Fibroblast of the conjunctiva (primary cell): ENCODE measurements at places on chromosomes 3 and 15.

DNA sequence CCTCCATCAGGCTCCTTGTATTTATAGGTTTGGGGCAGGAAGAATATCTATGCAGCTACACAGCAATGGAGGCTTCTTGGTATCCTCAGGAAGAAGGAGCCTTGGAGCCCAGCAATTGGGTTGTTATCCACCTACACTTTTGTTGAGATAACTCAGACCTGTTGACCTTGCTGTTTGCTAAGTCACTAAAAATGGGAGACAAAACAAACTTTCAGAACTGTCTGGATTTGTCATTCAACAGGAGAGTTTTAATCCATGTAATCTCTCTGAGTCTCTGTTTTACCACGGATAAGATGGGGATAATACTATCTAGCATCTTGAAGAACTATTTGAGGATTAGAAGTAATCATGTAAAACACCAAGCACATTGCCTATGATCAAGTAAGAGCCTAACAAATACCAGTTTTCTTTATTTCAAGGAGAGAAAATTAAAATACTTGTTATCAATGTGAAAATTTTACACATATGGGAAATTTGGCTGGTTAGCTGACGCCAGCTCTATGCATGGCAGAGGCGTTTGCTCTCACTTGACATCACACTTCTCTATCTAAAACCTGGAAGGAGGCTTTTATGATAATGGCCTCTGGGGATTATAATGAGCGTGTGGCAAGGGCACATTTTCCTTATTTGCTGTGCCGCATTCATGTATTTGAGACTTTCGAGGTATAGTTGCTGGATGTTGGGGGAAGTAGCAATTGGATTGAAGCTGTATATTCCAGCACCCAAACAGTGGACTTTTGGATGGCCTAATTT lies 215.6 kb downstream of the PDCD6IP start:
- DNase-seq: no peak

DNA sequence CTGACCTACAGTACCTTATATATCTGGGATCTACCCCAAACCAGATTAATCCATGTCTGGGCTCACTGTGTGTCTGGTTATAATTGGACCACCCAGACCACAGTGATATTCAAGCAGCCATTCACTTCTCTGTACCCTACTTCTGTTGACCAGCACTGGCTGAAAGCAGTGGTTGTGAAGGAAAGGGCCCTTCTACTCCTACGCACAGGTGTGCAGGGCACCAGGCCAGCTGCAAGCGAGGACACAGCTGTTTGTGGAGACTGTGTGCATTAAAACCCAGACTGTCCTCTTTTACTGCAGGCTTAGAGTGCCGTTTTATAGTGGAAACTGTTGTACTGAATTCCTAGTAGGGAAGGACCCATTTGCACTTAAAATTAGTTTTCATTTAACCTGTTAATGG lies 29.5 kb downstream of the CTDSPL start:
- no peak for DNase-seq

- DNase-seq: peak; percentile 39
Observed at GRCh38 chr3:186823386-186823785, 17.1 kb upstream of the RFC4 start.

DNA sequence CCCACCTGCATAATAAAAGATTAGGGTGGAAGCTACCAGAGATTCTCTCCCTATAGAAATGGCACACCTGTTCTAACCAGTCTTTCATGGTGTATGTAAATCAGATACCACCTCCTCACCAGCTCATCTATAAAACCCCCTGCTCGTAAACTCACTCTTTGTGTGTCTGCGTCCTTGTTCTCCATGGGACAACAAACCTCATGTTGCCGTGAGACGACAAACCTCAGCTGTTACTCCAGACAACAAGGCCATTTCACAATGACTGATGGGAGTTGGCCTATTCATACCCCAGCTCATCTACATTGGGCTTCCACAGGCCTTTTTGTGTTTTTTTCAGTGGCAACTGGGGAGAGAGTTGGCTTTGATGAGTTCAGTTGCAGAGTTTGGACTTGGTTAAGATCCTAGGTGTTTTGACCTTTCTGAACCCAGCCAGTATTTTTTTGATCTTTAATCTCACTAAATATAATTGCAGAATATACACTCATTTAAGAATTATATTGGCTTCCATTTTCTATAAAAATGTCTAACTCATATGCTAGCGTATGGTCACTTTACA lies 96.6 kb upstream of the LRIG1 start:
- no peak for DNase-seq

DNA sequence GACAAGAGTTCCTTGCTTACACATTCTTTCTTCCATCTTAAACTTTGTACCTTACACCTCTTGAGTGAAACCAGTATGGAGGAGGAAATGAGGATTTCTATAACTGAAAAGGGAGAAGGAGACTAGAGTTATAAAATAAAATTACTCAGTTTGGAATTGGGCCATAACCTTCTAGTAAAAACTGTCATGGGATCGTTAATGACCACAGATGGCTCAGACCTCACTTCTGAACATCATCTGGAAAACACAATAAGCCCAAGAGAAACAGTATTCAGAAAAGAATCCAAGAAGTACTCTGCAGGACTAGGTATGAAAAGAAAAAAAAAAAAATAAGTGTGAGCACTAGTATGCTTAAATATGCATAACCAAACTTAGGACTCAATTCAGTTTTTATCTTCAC lies 12.1 kb downstream of the GAP43 start:
- DNase-seq: no peak

DNA sequence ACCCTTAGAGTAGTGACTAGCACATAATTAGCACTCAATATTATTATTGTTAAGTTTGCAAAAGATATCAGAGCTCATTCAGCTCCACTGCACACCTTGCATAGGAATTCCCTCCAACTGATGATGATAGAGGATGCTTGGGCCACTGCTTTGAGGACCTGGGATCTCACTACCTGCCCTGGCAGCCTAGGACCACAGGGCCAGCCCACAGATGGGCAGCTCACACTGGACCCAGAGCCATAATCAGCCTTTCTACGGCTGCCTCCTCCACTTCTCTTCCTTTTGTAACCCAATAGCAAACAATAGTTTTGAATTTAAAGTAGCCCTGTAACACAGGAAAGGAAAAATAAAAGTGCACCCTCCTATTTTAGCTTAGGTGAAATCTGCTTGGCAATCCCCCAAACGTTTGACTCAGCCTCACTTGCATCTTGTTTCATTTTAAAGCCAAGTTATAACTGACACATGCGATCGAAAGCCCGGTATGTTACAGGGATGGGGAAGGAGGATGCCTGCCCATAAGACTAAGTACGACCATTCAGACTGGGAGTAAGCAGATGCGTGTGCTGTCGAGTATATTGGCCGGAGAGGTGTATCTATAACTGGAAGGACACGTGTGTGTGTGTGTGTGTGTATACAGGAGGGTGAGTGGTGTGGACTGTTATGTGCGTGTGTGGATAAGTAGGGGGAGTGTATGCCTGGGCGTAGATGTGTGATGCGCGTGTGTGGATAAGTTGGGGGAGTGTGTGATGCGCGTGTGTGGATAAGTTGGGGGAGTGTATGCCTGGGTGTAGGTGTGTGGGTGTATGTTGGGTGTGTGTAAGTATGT lies 65.9 kb downstream of the CPN2 start:
- peak; percentile 71 for DNase-seq

- DNase-seq: no peak
Observed at GRCh38 chr15:97761110-97761509, 199.4 kb upstream of the ARRDC4 start.

GRCh38 chr3:129016720-129017483 lies 15.8 kb downstream of the EFCC1 start:
- DNase-seq: no peak

DNA sequence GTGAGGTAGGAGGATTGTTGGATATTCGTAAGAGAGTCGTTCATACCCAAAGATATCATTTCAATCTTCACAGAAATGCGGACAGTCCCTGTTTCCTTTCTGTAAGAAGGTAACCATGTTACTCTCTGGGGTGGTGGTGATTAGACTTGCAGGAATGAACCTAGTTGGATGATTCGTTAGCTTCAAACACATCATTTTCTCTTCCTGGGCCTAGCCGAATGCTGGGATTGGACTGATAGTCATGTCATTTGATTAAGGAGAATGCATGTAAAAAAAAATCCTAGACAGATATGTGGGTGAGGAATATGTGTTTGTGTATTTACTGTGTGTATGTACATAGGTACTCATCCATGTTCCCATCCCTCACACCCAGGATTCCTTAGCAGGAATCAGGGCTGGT lies 12.4 kb downstream of the SLCO3A1 start:
- no peak for DNase-seq

DNA sequence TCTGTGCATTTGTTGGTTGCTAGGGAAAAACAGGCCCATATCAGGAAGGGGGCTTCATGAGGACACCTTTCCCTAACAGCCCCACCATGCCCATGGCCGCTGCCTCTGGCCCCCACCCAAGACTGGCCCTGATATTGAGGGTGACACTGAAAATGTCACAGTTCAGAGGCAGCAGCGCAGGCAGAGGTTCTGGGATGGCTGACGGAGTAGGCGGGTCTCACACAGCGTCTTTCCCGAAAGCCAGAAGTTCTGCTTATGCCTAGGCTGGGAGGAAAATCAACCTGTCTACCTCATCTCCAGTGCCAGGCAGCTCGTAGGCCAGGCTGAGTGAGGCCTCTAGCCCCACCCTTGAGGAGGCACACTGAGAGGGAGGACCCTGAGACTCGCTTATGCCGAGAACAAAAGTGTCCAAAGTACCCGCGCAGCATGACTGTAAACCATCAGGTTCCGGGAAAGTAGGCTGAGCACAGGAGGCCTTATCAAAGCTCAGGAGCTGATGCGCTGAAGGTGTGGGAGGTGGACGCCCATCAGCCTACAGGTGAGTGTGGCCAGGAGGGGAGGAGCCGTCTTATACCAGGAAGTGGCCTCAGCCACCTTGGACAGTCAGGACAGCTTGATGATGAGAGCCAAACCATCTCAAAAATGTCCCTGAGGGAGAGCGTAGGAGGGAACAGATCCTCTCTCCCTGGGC lies 27.5 kb downstream of the GRAMD2A start:
- DNase-seq: no peak

DNA sequence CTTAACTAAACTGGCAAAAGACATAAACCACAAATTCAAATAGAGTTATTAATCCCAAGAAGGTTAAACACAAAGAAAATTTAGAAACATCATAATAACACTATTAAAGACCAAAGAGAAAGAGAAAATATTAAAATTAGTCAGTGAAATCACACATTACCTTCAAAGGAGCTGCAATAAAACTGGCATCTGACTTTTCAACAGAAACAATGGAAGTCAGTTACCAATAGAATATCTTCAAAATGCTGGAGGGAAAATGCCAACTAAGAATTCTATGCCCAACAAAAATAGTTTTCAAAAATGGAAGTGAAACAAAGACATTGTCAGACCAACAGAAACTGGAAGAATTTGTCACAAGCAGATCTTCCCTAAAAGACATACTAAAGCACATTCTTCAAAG lies 68.7 kb upstream of the RNF7 start:
- no peak for DNase-seq

GRCh38 chr3:147799601-147800000 lies 390.4 kb downstream of the ZIC1 start:
- no peak for DNase-seq

DNA sequence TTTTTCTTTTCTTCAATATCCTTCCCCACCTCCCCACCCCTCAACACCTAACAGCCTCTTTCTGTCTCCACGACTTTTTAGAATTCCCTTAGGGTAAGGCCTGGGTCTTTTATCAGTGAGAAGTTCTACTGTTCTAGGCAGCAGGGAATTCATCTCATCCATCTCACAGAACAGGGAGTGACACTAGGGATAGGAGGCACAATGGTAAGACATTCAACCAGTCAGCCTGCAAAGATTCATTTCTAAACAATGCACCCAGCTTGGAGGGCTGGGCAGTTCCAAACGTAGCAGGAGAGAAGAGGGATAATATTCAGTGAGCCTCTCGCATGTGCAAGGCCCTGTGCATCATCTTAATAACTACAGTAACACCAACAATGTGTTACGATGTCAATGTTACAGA lies 43.6 kb downstream of the LRIG1 start:
- no peak for DNase-seq

DNA sequence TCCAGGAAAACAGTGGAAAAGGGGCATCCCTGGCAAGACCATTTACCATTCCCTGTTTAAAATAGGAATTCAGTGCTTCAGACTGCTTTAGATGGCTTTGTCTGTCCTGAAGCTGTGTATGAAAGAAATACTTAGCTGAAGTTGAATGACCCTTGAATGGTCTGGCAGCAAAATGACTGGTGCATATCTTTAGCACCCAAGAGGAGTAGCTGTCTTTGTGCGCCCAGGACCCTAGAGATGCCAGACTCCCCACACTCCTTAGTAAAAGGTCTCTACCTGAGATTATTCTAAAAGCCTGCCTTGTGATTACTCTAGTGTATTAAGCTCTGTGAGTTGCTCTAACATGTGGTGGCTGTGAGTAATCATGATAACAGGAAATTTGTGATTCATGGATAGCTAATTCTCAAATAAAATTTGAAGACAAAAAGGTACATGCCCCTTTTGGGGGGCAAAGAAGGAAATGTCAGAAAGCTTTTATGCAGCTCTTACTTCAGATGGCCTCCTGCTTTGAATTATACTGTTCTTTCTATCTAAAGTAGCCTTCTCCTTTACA lies 3.2 kb downstream of the MAPKBP1 start:
- DNase-seq: no peak
